ENCODE measurements at places on chromosomes 6 and 20. TPM values are rescaled to one million over a fixed set of nuclear protein-coding genes. Genes with fewer than 3 reads are reported as not detected.

- no peak for DNase-seq
Measured at GRCh38 chr6:31837369-31838113, 10.0 kb downstream of the HSPA1B start.

GRCh38 chr20:46408281-46408731, 1.9 kb upstream of the ELMO2 start:
- no peak for DNase-seq

RAET1G gene
- total RNA-seq = 0.32 TPM

DACT2 gene
- 0.92 TPM for total RNA-seq

DNA sequence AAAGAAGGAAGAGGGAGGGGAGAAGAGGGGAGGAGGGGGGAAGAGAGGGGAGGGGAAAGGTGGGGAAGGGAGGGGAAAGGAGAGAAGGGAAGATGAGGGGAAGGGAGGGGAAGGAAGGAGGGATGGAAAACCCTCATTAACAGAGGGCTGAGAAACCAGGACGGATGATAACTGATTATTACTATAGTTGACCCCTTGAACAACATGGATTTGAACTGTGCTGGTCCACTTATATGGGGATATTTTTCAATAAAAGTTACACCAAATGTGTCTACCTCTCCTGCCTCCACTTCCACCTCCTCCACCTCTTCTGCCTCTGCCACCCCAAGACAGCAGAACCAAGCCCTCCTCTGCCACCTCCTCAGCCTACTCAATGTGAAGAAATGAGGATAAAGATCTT, 184.1 kb upstream of the ARID1B start:
- DNase-seq = no peak

DNA sequence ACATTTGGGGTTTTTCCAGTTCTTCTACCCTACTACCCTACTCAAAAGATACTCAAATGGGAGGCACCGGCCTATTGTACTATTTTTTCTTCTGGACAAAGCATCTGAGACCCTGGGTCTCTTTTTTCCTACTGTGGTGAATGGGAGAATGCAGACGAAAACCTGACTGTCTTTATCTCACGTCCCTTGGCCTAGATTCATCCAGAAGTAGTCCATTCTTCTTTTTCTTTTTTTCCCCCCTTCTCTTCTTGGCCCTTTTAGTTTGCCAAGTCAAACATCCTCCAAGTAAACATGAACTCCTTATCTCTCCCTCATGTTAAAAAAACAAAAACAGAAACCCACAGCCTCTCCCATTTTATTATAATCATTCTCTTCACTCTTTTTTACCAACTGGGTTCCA, 8.7 kb upstream of the ILRUN start:
- no peak for DNase-seq

DNA sequence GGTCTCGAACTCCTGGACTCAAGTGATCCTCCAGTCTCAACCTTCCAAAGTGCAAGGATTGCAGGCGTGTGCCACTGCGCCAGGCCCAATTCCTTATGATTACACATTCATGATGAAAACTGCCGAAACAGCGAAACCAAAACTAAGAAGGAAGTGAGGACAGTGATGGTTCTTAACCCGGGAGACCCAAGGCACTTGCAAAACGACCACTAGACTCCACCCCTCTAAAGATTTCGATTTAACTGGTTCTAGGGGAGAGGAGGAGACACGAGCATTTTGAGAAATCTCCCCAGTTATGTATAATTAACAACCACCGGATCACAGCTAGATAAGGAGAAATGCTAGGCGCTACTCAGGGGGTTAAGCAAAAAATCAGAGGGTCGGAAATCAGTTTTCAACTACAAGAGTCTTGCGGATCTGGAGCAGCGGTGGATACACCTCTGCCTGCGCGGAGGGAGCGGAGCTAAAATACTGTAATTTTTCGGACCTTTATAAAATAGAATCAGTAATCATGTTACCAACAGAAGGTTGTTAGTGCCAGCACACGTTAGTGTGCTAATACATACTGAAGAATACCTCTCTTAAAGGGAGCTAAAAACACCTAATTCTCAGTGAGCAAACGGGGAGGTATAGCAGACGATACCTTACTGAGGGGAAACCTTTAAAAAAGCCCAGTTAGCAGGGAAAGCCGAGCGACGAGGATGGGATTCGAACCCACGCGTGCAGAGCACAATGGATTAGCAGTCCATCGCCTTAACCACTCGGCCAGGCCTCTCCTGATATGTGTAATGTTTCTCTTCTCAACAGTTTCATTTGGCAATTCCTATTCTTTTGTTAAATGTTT, 60.0 kb upstream of the BTN3A2 start:
- peak; percentile 41 for DNase-seq

GRCh38 chr6:92495242-92495641, 924.1 kb downstream of the EPHA7 start:
- DNase-seq = no peak

DNA sequence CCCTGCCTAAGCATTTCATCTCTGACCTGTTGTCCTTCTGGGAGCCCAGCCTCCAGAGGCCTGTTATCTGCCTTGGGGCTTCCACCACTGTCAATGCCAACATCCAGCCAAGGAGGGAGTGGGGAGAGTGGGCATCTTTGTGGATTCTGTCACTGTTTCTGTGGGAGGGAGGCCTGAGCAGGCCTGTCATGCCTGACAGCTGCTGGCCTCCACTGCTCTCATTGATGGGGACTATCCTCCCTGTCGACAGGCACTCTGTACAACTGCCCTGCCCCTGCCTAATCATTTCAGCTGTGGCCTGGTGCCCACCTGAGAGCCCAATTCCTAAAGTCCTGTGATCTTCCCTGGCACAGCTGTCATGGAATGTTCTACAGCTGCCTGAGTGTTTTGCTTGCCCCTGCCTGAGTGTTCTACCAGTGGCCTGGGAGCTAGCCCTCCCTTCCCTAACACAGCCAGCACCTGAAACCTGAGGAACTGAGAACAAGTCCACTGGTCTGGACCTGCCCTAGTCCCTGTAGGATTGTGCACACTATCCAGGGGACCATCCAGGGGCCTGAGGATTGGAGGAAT, 145.3 kb downstream of the FAM83B start:
- DNase-seq = no peak

ZBTB46 gene
- 13.1 TPM for total RNA-seq

OR2B6 gene
- total RNA-seq = not detected

- DNase-seq = no peak
Measured at GRCh38 chr20:2260250-2260649, 35.6 kb upstream of the TGM3 start.

- no peak for DNase-seq
Measured at GRCh38 chr6:78436335-78436734, 431.0 kb upstream of the IRAK1BP1 start.

DNA sequence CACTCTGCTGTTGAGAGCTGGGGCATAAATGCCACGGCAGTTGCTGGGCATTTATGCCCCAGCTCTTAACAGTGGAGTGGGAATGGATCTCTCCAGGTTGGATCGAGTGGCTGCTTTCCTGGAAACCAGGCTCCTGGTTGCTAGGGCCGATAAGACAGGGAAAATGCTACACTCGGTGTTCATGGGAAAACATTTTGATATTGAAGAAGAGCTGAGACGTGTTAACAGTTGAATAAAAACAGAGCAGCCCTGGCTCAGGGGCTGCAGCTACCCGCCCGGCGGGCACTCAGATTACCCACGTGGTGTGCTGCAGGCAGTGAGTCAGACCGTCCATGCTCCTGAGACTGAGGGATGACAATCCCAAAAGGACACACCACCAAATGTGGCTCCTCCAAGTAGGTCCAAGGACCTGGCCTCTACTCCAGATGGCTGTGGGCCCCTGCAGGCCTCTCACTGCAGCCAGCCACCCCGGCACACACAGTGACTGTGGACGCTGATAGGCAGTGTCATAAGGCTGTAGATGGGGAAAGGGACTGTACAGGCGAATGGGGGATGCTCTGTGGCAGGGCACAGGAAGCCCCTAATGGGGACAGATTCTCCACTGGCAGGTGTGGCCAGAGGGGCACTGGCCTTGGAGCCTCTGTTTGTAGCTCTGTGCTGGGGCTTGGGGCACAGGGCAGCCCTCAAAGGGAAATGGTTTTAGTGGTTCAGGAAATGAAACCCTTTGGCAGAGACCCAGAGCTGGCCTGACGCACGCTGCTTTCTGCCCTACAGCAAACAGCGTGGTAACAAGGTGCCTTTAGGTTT, 237.8 kb downstream of the LY86 start:
- DNase-seq = peak; percentile 68

GRCh38 chr20:64047968-64048401, 1.5 kb downstream of the SOX18 start:
- DNase-seq = no peak

DNA sequence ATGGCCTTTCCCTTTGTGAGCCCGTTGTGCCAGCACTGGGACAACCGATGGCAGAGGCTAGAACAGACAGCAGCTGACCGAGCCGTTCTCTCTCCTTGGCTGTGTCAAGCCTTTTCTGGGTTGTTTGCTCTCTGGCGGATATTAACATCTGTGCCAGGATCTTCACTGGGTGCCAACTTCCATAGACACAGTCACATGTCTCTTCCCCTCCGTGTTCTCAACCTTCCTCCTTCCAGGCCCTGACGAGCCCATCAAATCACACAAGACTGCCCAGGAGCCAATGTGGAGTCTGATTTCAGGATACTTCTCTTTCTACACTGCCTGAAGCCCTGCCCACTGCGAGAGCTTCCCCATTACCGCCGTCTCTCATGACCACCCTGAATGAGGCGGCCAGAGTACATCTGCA, 111.0 kb upstream of the RALGAPA2 start:
- DNase-seq = no peak

ISM1 gene
- 1.7 TPM for total RNA-seq

TBXT gene
- total RNA-seq = not detected

HCRTR2 gene
- not detected for total RNA-seq

SUMO4 gene
- 0.32 TPM for total RNA-seq

RAET1L gene
- total RNA-seq = not detected

GRCh38 chr6:149150801-149151398, 166.6 kb upstream of the TAB2 start:
- DNase-seq = no peak

GRCh38 chr6:97240222-97240621, 42.8 kb downstream of the MMS22L start:
- DNase-seq = no peak

BPIFB3 gene
- total RNA-seq = not detected

- no peak for DNase-seq
Measured at GRCh38 chr6:13268913-13269518, 59.3 kb downstream of the TBC1D7 start.

- DNase-seq = no peak
Measured at GRCh38 chr6:112307707-112308106, 39.4 kb upstream of the RFPL4B start.

TRDN gene
- 470 TPM for total RNA-seq

SPATS1 gene
- total RNA-seq = not detected

CMTR1 gene
- 30.0 TPM for total RNA-seq

Measured in left ventricle myocardium superior (tissue), 1 donor.